CD4-positive, CD25-positive, alpha-beta regulatory T cell (primary cell): ENCODE measurements at places on chromosomes 1 and 21. TPM values are rescaled to one million over a fixed set of nuclear protein-coding genes. Genes with fewer than 3 reads are reported as not detected.

DNA sequence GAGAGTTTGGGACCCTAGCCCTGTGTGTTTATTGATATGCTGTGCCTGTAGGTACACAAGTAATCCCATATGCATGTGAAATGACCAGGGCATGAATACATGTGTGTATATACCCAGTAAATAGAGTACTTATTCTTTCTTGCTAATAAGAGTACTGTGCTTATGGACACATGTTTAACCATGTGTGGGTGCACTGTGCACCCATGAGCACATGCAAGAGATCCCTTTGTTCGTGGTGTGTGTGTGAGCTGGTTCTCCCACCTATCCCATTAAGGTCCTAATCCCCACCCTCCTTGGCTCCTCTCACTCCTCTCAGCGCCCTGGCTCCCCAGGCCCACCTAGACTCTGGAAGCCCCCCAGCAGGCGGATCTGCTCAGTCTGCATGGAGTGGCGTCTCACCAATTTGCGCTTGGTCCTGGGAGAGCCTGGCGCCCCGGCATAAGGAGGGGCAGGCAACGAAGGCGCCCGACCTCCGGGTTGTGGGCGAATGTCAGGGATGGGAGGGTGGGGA is 2.2 kb upstream of the LIX1L start:
- no peak overlapping the region for H3K4me3 ChIP-seq
- peak overlapping the region; percentile 69 for H3K27ac ChIP-seq
- H3K27me3 ChIP-seq: no peaks in the 10 kb centered on the region
- no peak for DNase-seq
- H3K4me1 ChIP-seq: peaks cover 79% of the 10 kb centered on the region

DNA sequence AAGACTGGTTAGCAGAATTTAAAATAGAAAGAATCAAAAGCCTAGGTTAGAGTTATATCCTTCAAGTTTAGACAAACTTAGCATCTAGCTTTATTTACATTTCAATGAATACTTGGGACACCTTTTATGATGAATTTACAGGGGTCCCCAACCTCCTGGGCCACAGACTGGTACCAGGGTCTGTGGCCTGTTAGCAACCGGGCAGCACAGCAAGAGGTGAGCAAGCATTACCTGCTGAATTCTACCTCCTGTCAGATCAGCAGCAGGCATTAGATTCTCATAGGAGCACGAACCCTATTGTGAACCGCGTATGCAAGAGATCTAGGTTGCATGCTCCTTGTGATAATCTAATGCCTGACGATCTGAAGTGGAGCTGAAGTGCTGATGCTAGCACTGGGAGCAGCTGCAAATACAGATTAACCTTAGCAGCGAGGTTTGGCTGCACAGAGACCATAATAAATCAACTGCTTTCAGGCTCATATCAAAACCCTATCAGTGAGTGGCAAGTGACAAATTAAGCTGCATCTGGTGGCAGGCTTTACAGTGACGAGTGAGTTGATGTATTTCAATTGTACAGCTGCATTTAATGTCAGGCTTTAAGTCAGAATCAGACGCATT is 82.0 kb downstream of the UCHL5 start:
- H3K4me3 ChIP-seq: no peak overlapping the region
- H3K27me3 ChIP-seq: no peaks in the 10 kb centered on the region
- H3K27ac ChIP-seq: no peak overlapping the region
- H3K4me1 ChIP-seq: no peaks in the 10 kb centered on the region
- H3K36me3 ChIP-seq: no peaks in the 10 kb centered on the region
- no peak for DNase-seq

DNA sequence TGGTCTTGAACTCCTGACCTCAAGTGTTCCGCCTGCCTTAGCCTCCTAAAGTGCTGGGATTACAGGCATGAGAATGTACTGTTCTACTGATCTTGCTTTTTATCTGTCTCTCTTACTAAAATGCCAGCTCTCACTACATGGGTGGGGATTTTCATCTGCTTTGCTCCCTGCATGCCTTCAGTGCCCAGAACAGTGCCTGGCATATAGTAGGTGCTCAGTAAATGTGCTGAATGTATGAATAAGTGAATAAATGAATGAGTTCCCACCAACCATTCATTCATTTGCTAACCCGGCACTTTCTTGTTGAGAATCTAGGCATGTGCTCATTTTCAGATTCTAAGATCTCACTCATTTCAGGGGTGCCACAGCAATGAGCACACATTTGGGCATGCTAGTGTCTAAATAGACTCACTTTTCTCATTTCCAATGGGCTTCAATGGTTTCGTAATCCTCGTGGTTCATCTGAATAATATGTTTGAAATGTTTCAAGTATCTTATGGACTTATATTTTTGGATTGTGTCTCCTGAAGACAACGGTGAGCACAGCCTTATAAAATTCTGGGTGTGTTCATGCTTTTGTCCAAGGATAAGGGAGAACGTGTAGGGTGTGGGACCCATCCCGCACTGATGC is 7.6 kb downstream of the DHRS3 start:
- H3K4me1 ChIP-seq: peaks cover 10% of the 10 kb centered on the region
- no peak overlapping the region for H3K4me3 ChIP-seq
- H3K27me3 ChIP-seq: peaks cover 2% of the 10 kb centered on the region
- no peak overlapping the region for H3K27ac ChIP-seq
- H3K36me3 ChIP-seq: peaks cover 2% of the 10 kb centered on the region
- no peak for DNase-seq

- H3K4me1 ChIP-seq: peaks cover 35% of the 10 kb centered on the region
- no peak overlapping the region for H3K27ac ChIP-seq
- no peaks in the 10 kb centered on the region for H3K27me3 ChIP-seq
- H3K36me3 ChIP-seq: no peaks in the 10 kb centered on the region
- H3K4me3 ChIP-seq: no peak overlapping the region
These were observed 17.7 kb downstream of the AGRN start for GRCh38 chr1:1037366-1038327.

GRCh38 chr1:64292399-64292798 is 89.0 kb downstream of the UBE2U start:
- H3K27me3 ChIP-seq: peaks cover 2% of the 10 kb centered on the region
- H3K4me1 ChIP-seq: no peaks in the 10 kb centered on the region
- H3K27ac ChIP-seq: no peak overlapping the region

DNA sequence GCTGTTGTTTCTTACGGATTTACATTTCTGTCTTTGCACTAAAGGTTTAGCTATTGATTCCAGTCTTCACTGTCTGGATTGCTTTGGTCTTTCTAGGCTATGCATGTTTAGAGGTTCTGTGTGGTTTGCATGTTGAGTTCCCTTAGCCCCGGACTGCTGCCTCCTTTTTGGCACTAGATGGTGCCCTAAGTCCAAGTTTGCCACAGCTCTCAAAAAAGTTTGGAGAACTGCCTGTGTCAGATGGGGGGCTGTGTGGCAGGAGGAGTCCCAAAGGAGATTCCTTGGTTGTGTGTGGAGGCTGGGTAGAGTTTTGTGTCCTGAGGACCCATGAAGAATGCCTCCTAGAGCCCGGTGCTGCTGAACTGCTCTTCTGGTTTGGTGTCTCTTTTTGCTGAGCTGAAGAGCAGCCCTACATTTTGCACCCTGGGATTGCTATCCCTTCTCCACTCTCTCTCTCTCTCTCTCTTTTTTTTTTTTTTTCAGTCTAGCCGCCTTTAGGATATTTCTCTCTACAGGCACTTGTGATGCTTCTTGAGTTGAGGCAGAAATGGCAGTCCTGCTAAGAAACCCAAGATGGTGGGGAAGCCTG is 74.4 kb downstream of the PTGS2 start:
- no peak overlapping the region for H3K27ac ChIP-seq
- DNase-seq: peak; percentile 23
- H3K4me1 ChIP-seq: no peaks in the 10 kb centered on the region
- no peak overlapping the region for H3K4me3 ChIP-seq

GRCh38 chr1:192610112-192610889 is 25.6 kb upstream of the RGS13 start:
- H3K36me3 ChIP-seq: no peaks in the 10 kb centered on the region
- no peak overlapping the region for H3K4me3 ChIP-seq
- peak; percentile 62 for DNase-seq

DNA sequence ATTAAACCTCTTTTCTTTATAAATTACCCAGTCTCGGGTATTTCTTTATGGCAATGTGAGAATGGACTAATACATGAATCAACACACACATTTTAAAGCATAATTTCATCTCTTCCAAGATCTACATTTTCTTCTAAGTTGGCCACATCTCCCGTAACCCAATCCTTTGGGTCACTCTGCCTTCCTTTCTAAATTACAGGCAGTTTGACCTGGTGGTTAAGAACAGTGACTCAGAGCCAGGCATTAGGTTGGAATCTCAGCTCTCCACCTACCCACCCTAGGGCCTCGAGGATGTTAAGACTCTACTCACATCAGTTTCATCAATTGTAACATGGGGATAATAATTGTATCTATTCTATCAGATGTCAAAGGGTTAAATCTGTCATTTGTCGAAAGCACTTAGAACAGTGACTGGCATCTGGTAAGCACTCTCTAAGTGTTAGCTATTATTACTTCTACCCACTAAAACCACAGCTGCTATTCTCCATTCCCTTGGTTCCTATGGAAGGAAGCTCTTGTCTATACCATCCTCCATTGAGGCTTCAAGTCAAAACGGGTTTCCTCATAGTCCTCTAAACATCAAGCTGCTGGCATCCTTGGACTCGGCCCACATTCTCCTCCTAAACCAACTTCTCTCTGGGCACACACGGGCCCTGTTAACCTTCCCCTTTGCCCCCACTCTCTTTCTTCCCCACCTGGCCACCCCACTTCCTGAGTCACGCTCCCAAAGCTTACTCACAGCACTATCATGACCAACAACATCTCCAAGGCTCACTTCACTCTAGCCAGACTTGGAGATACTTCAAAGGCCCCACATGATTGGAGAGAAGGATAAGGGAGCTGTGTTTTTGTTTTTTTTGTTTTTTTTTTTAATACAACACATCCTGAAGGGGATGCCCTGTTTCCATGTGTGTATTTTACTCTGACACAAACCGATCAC is 116.9 kb downstream of the TGFBR3 start:
- H3K27ac ChIP-seq: no peak overlapping the region
- peaks cover 5% of the 10 kb centered on the region for H3K36me3 ChIP-seq
- DNase-seq: no peak
- no peaks in the 10 kb centered on the region for H3K4me1 ChIP-seq

DNA sequence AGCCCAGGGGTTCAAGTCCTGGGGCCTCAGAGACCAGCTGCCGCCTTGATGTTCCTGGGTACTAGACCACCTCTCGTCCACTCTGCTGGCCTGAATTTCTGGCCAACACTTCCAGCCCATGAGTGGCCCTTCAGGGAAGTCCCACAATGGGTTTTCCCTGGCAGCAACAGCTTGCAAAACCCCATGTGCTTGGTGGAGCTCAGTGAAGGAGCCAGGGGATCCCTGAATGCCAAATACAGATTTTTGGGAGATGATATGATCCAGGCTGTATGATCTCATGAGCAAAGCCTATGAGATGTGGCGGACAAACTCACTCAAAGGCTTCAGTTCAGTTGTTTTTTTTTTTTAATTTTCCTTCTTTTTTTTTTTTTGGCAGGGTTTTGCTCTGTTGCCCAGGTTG is 9.6 kb upstream of the RASSF5 start:
- peak overlapping the region; percentile 1 for H3K27ac ChIP-seq
- H3K27me3 ChIP-seq: no peaks in the 10 kb centered on the region
- DNase-seq: no peak
- H3K4me3 ChIP-seq: no peak overlapping the region
- peaks cover 56% of the 10 kb centered on the region for H3K36me3 ChIP-seq

DNA sequence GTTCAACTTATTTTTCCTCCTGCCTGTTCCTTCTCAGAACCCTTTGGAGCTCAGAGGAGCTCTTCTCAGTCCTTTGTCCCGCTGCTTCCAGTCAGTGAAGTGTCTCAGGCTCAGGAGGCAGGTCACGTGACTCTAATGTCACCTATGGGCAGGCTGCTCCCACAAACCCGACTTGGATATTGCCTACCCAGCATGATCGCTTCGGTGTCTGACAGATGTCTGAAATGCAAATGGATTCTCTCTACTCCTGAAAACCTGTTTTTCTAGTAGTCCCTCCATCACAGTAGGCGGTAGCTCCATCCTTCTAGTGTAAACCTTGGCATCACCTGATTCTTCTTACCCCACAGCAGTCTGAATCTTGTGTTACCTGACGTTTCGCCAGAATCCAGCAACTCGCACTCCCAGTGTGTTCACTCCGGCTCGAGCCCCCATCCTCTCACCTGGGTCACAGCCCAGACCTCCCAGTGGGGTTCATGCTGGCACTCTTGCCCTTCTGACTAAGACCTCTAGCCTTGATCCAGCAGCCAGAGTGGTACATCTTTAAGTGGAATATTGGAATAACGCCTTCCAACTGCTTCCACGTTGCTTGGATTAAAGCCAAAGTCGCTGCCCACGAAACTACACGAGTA is 5.4 kb downstream of the PADI6 start:
- H3K27ac ChIP-seq: no peak overlapping the region
- H3K36me3 ChIP-seq: no peaks in the 10 kb centered on the region
- no peaks in the 10 kb centered on the region for H3K4me1 ChIP-seq
- DNase-seq: no peak

DNA sequence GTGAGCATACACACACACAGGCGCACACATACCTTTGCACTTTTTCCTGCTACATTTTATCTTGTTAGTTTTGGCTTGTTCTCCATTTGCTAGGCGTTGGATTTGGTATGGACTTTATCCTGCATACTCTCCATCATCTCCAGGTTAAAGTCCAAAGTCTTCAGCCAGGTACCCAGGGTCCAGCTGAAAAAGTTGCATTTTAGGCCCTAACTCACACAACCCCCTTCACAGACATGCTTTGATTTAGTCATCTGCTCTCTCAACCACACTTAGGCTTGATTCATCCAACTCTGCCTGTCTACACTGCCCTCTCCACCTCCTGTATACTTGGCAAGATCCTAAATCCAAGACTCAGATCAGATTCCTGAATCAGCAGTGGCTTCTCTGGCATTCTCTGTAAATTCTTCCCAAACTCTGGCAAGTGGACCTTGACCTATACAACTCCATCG is 10.7 kb upstream of the LAMB3 start:
- H3K27me3 ChIP-seq: no peaks in the 10 kb centered on the region
- H3K4me1 ChIP-seq: no peaks in the 10 kb centered on the region
- no peaks in the 10 kb centered on the region for H3K36me3 ChIP-seq
- no peak overlapping the region for H3K4me3 ChIP-seq
- no peak overlapping the region for H3K27ac ChIP-seq

DNA sequence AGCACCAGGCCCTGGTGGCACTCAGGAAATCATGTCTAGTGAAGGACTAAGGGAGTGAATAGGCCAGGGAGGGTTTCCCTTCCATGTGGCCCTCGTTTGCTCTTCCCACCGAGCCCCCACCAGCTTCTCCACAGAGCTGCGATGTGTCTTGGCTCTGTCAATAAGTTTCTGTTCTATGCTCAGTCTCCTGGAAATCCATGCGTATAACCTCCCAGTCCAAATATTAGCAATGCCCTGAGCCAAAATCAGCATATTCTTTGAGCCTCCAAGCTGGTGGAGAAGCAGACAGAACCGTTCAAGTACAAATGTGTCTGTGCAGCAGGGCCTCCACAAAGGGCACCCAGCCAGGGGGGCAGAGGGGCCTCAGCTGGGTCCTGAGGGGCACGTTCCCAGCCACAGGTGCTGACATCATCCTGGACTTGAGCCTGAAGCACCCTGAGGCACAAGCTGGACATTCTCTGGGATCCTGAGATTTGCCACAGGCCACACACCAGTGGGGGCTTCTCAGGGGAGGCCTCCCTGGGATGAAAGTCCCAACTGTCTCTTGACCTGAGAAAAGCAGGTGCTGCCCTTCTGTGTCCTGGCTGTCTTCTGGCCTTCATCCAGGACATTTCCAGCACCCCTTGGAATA is 350.5 kb upstream of the VAMP3 start:
- H3K36me3 ChIP-seq: no peaks in the 10 kb centered on the region
- no peaks in the 10 kb centered on the region for H3K27me3 ChIP-seq
- H3K4me3 ChIP-seq: no peak overlapping the region
- no peak for DNase-seq
- no peak overlapping the region for H3K27ac ChIP-seq

EIF4G3 gene
- total RNA-seq: 34.4 TPM

ESRRG gene
- not detected for total RNA-seq

MKNK1 gene
- total RNA-seq: 45.0 TPM

S100A7A gene
- total RNA-seq: not detected

GPR157 gene
- 2.1 TPM for total RNA-seq

TNFRSF4 gene
- 65.8 TPM for total RNA-seq

DNAJC11 gene
- total RNA-seq: 41.4 TPM

SLX9 gene
- 21.8 TPM for total RNA-seq
